ENCODE measurements at places on chromosomes 5 and 9. TPM values are rescaled to one million over a fixed set of nuclear protein-coding genes. Genes with fewer than 3 reads are reported as not detected.

The C9orf40 gene
- 15.2 TPM for total RNA-seq

GRCh38 chr9:98101868-98102273 is 17.2 kb downstream of the TRIM14 start:
- no peak for DNase-seq

GRCh38 chr5:171494452-171495121 is 75.1 kb downstream of the FGF18 start:
- DNase-seq = peak; percentile 35

DNA sequence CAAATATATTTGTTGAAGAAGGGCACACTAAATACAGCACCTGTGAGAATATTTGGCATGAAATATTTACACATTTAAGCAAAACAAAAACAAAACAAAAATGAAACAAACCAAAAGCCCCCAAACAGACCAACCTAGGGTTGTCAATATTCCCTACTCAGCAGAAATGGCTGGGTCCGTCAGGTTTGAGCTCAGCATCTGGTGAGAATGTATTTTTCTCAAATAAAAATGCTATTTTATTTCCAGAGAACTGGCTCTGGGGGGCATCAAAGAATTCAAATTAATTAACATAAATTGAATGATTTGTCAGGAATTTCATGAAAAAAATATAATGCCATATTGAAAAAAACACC is 142.8 kb upstream of the COL5A1 start:
- no peak for DNase-seq

GRCh38 chr9:108083160-108083750 is 593.7 kb upstream of the KLF4 start:
- no peak for DNase-seq

DNA sequence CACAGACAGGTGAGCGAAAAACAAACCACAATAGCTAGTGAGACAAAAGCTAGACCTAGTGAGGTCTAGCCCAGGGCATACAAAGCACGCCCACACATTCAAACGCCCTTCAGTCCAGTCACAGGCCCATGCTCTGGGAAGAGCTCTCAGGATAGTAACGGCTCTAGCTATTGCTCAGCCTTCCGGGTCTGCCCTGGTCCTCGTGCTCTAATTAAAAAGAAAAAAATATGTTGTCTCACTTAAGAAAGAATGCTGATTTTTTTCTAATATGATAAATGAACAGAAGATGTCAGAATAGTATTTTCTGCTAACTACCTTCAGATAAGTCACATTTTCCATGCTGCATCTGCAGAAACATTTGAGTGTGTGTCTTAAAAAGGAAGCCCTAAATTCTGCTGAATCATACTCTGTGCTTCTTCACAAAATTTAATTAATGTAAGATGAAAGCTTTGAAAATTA is 94.5 kb downstream of the PLPP1 start:
- no peak for DNase-seq

The NIM1K gene
- total RNA-seq = not detected

GRCh38 chr5:34688015-34688810 is 32.1 kb downstream of the RAI14 start:
- no peak for DNase-seq

The IRX2 gene
- total RNA-seq = not detected

DNA sequence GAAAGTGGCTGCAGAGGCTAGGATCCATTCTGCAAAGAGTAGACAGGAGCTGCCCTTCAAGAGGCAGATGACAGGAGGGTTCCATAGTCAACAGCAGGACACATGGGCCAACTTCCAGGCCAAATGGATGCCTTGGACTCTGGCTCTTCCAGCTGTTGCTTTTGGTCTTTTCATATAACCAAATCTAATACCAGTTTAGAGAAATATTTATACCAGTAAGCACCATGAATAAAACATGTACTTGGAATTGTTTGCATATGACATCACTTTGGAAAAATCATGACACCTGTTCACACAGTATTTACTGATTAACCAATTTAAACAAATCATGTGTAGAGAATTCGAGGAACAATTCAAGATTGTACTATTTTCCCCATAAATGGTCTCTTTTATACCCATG is 481.3 kb downstream of the DMRT2 start:
- no peak for DNase-seq

- DNase-seq = no peak
Observed at GRCh38 chr9:503326-503725, 288.7 kb downstream of the DOCK8 start.

GRCh38 chr5:180990086-180990881 is 1.6 kb downstream of the BTNL3 start:
- DNase-seq = no peak

DNA sequence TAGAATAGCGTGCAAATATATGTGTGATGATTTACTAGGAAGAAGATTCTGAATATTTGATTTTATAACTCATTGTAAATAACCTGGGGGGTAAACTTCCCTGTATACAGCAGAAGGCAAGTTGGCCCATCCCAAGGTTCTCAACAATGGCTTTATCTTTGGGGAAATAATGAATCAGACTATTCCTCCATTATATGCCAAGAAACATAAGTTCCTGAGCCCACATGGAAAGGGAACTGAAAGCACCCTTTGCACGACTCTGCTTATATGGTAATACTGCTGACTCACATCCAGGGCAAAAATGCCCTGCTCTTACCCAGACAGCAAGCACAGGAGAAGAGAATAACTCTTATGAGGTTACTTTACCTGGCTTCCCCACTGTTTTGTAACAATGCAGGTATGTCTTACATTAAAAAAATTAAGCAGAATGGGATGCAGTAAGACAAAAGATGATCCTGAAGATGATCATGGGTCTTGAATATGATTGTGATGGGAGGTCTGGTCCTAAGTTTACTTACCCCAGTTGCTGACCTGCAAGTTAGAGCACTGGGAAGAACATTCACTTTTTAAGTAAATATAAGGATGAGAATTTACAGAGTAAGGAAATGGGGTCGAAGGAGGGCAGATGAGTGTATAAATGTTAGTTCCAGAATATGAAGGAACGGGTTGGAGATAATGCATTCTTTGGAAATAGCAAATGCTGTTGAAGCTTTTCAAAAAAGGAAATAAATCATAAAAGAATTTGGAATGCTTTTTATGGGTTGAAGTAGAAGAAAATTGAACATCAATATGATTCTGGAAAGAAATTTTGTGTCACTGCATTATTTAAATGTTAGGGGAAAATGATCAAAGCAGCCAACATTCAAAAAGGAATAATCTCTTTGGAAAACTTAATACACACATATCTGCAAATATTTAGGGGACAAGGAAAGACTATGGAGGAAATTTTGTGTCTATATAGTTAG is 428.4 kb upstream of the MPDZ start:
- DNase-seq = no peak

The DHFR gene
- 0.53 TPM for total RNA-seq

DNA sequence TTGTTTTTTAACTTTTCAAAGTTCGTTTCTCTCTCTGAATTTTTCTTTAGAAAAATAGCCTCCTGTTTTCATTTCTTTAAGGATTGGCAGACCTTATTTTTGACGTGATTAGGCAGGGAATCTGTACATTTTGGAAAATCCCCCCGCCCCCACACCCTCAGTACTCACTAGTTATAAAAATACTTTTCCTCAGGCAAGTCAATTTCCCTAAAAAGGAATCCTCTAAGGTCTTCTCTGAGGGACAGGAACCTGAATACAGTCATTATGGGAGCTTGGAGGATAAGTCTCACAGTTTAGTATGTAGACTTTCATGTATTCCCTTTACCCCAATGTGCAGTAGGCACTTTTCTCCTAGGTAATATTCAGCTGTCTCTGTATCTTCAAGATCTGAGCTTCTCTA is 3.9 kb upstream of the FER start:
- no peak for DNase-seq

DNA sequence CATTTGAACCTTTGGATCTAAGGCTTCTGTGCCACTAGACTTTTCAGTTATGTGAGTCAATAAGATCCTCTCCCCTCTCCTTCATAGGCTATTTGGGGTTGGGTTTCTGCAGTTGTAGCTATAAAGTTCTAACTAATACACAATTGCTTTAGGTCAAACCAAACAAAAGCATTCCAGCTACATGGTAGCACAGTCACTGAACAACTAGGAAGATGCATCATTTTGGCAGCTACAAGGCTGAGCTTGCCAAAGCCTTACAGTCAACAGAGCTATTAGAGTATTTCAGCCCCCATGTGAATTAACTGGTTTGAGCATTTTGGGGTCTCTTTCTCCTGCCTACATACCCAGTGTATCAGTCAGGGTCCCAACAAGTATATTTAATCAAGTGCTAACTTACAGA is 234.6 kb downstream of the ZNF608 start:
- DNase-seq = no peak

DNA sequence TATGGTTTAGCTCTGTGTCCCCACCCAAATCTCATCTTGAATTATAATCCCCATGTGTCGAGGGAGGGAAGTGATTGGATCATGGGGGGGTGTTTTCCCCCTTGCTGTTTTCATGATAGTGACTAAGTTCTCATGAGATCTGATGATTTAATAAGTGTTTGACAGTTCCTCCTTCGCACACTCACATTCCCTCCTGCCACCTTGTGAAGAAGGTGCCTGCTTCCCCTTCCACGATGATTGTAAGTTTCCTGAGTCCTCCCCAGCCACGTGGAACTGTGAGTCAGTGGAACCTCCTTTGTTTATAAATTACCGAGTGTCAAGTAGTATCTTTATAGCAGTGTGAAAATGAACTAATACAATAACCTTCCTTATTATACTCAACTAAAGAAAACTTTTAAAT is 24.3 kb upstream of the TEX10 start:
- no peak for DNase-seq

DNA sequence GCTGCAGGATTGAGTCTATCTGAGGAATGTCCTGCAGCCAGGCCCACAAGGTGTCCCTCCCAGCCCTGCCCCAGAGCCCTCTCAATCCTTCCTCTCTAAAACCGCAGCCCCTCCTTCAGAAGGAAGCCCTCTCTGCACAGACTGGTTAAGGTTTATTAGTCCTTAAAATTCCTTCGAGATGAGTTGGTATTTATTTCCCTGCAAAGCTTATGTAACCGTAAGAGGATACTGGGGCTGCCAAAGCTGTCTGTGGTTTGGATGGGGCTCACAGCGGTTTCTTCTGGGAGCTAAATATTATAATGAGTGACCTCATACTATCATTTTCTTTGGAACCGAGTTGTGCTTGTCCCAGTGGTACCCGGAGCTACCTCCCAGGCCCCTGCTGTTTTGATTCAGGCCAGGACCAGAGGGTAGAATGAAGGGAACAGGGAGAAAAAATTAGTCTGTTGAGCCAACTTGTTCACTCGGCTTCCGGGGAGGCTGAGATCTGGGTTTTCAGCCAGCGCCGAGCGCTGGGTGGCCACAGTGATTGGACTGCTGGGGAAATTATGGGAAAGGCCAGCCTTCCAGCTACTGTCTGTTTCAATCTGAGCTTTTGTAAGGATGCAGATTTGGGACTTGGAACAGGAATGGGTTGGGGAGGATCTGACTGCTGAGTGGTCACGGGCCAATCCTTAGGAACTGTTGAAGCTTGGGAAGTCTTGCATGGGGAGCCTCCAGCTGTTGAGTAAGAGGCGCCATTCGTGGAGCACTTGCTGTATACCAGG is 107.5 kb downstream of the NDFIP1 start:
- DNase-seq = peak; percentile 23

DNA sequence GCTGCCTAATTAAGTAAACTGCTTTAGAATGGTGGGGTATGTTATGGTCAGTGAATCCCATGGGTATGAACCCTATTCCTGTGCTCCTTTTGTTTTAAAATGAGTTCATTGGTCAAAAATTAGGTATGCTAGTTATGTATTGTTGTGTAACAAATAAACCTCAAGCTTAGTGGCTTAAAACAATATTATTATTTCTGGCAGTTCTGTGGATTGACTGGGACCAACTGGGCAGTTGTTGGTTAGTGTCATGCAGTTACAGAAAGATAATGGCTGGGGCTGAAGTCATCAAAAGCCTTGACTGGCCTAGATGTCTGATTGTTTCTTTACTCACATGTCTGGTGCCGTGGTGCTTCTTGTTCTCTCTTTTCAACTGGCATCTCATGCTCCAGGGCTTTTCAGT is 8.9 kb upstream of the PTAR1 start:
- DNase-seq = no peak

GRCh38 chr9:134725605-134725940 is 84.0 kb downstream of the COL5A1 start:
- no peak for DNase-seq

The FRRS1L gene
- total RNA-seq = 0.11 TPM
